ENCODE measurements at places on chromosomes 4 and X.

DNA sequence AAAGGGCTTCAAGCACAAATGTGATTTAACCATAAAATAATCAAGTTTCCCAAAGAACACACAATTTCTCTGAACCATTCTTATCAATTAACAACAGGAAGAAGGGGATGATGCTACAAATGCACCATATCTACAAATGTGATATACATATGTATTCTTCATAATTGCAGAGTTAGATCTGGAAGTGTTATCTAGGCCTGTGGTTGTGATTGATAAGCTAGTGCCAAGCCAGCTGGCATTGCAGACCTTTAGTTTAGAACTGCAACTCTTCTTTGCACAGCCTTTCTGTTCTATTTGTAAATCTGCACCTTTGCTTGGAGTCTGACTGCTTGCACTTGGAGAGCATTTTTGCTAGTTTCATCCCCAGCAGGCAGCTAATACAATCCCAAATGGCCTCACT, 145.5 kb upstream of the NPY2R start:
- no peak for DNase-seq

DNA sequence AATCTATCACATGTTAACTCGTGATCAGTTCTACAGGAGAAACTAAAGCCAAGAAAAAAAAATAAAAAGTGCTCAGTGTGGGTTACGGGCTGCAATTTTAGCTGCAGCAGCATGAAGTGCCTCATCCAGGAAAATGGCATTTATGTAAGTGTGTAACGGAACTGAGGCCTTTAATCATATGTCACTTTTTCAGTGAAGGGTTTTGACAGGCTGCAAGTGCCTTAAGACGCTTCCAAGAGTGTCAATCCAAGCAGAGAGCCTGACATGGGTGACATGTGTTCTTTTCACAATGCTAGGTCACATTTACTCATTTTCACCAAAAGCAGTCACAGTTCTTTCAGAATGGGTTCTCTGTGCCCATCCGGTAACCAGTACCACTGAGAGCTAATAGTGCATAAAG, 604.6 kb downstream of the RAB28 start:
- DNase-seq = no peak

- no peak for DNase-seq
Observed at GRCh38 chr4:111666826-111667360, 478.4 kb upstream of the FAM241A start.

DNA sequence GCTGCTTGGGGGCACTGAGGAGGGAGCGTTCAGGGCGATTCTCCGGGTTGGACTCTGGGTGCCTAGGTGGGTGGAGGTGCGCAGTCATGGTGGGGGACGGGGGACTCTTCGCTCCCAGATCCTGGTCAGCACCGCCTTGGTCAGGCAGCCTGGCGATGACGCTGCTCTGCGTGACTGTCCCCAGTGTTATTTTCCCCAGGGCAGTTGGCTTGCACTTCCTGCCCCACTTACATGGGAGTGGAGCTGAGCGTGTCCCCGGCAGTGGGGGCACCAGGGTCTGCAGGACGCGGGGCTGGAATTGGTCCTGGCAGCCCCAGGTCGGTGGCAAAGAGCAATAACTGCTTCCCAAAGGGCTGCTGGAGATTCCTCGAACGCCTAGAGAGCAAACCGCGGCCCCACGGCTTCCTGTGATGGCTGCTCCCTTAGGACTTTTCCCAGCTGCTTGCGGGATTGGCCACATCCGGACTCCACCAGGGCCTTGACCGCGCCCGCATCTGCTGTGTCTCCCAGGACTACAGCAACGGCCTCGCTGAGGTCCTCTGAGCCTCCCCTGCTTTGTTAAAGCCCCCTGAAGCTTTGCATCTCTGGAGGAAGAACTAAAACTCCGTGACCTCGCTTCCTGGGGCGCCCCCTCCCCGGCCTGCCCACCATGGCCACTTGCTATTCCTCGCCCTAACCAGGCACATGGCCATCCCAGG, 35.3 kb upstream of the GPR78 start:
- no peak for DNase-seq

DNA sequence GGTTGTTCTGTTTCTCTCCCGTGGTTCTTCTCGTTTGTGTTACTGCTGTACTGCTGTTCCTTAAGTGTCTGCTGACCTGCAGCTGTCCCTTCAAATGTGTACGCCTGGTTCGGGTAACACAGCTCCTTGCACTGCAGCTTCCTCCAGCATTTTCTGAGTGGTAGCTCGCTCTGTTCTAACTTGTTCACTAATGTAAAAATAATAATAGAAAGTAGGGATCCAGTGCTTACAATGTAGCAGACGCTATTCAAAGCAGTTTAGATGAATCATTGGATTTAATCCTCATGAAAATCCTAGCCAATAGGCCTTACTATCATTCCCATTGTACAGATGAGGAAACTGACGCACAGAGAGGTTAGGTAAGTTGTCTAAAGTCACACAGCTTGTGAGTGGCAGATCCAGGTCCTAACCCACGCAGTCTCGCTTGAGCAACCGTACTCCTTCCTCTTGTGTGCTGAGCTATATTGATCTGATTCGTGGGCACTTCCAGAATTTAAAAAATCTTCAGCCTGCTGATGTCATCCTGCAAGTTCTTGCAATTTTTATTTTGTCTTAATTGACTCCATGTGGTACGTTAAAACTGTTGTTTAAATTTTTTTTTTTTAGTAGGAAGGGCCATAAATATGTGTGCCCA, 448.2 kb upstream of the FAT1 start:
- no peak for DNase-seq

DNA sequence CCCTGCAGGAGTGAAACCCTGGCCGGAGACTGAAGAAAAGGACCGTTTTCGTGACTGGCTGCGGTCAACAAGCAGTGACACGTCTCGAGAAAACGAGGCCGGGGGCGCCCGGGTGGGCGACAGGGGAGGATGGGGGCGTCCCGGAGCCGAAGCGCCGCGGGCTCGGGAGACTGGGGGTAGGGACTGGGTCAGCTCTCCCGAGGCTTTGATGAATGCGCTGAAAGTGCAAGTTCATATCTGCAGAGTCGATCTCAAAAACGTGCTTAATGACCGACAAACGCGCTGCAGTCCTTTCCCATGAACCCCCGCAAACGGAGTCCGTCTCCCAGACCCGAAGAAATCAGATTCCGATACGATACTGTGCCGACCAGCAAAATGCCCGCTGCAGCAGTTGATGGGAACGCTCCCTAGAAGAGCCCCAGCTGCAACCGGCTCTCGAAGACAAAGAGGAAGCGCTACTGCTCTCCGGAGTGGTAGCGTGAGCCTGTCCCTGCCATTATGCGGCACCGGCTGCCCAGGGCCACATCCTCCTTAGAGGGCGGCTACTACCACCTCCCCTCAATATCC, 806 bp upstream of the CD99L2 start:
- DNase-seq = peak; percentile 48

DNA sequence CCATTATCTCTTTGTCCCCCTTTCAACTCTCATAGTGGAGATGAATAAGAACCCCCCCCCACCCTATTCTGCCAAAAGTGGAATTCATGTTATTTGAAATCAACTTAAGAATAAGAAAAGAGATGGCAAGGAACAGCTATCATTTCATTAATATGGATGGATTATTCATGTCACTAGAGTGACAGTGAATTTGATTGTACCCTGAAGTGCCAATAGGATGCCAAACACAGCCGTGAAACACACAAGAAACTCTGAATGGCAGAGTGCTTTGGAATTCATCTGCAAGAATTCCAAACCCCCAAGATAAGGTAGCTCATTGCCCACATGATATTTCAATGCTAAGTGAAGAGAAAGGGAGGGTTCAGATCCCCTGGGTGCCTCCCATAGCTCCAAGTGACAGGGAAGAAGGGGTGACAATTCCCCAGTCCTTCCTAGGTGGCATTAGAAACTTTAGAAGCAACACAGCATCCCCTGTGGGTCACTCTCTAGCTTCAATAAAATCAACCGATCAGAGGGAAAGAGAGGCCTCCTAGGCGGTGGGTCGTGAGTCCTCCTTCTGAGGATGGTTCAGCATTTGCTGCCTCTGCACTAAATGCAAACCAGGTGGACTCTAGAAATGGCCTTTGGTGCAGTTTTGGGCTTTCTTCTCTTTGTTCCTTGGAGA, 84.3 kb downstream of the MGST2 start:
- DNase-seq = no peak

GRCh38 chrX:44898411-44899221, 25.6 kb downstream of the KDM6A start:
- no peak for DNase-seq

DNA sequence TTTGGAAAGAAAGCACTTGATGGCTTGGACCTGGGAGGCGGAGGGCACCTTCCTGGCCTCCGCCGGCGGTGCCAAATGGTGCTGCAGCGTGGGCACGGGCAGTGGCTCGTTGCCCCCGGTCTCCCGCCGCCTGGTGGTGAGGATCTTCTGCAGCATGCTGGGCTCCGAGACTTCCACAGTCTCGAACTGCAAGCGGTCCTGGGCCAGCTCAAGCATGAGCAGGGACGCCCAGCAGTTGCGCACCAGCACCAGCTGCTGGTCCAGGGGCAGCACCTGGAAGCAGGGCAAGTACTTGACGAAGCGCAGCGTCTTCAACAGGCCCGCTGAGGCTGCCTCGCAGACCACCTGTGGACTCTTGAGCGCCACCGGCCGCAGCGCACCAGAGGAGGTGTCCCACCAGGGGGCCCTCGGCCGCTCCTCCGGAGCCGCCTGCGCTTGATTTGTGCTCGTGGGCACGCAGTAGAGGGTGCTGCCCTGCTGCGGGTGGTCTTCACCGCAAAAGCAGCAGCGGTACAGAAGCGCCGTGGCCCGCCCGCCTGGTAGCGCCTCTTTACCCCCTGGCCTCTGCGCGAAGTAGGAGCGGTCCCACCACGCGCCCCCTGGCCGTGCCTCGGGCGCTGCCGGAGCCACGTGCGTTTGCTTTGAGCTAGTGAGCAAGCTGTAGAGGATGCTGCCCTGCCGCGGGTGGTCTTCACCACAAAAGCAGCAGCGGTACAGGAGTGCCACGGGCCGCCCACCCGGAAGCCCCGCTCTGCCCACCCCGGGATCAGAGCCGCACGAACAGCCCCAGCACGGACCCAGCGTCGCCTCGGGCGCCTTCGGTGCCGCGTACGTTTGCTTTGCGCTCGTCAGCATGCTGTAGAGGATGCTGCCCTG, 689 bp downstream of the NR0B1 start:
- DNase-seq = no peak

DNA sequence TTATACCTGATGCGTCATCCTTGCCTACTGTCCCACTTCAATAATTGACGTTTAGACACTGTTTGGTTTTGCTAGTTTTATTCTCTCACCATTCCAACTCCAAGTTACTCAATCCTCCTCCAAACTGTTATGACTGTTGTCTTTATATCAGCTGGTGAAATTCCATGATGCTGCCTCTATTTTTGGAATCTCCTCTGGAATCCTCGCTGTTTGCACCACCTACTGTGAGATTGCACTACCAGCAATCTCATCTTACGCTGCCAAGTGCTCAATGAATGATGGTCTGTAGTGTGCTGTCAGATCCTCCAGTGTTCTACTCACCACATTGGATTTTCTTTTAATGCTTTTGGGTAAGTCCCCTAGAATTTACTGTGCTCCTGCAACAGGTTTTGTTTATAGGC, 13.2 kb upstream of the PCDH18 start:
- DNase-seq = no peak

- DNase-seq = no peak
Observed at GRCh38 chr4:34619531-34620162, 1624.7 kb downstream of the ARAP2 start.

DNA sequence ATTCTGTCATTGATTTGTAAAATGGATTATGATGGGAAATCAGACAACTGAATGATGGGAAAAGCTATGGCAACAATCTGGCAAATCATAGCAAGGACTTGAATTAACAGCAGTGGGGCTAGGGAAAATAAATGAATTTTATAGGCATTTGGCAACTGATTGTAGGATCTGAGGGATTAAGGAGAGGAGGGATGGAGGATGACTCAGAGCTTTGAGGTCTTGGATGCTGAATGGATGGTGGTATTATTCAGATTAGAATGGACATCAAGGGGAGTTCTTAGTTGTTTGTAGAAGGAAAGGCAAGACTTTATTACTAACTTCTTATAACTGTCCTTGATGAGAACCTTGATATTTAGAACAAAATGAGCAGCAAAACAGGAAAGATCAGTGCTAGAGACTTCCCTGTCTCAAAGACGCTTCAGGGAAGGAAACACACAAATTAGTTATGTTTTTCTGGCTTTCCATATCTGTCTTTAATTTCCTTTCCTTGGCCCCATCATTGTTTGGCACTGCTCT, 51.4 kb upstream of the HHIP start:
- DNase-seq = no peak

- DNase-seq = no peak
Observed at GRCh38 chrX:98379134-98379533, 1495.4 kb downstream of the RPA4 start.

DNA sequence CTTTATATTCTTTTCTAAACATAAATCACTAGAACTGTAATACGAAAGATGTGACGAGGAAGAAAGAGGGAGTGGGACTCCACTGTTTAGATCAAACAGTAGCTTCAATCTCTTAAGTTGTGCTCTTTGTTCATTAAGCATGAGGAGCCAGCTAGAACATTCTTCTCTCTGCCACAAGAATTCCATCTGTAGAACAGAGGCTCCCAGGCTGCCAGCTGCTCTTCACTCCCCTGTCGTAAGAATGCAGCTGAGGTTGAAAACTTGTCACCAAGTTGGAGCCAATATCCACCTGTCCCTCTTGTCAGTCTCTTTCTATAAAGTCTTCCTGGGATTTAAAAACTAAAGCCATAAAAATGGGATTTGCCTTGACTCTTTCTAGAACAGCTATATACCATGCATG, 65.0 kb upstream of the SEC24B start:
- DNase-seq = no peak

DNA sequence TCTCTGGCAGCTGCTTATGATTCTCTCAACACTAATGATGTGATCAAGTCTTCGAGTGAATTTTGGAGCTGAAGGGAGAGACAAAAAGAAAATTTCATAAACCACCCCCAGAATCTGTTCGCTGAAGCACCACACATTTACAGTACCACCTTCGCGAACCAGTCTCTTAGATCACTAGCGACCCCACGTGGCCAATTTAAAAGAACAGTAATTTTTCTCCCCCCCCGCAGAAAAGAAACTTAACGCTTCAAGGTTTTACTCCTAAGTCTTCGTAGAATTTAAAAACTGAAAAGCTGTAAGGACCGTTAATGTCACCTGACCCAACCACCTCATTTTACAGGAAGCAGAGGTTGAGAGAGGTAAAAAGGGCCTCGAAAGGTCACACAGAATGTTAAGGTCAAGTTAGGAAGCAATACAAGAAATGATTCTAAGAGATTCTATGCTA, 187.5 kb downstream of the QDPR start:
- no peak for DNase-seq

DNA sequence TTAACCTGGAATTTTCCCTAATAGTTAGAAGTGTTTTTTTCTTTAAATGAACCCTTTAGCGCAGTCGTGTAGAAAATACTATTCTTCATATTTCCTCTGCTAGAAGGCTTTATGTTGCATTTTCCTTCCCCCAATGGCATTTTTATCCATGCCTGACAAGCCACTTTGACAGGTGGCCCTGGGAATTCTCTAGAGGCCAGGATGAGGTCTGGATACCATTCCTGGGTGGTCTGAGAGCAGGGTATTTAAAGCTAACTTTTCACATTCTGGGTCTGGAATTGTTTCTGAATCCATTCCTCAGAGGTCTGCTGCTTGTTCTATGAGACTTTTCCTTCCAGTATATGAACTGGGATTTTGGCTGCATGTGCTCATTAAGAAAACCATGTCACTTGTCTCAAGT, 31.2 kb upstream of the PDGFRA start:
- no peak for DNase-seq

- DNase-seq = no peak
Observed at GRCh38 chr4:38289553-38289952, 329.4 kb downstream of the PTTG2 start.

Data from left lobe of liver (tissue), 2 donors.